CD4-positive, alpha-beta T cell treated with Interleukin-17A for 4 hours (primary cell): ENCODE measurements at places on chromosomes 2 and 18.

- no peak for DNase-seq
Measured at GRCh38 chr2:203873921-203874631, 6.5 kb downstream of the CTLA4 start.

- no peak for DNase-seq
Measured at GRCh38 chr18:22363867-22364463, 53.8 kb downstream of the CTAGE1 start.

DNA sequence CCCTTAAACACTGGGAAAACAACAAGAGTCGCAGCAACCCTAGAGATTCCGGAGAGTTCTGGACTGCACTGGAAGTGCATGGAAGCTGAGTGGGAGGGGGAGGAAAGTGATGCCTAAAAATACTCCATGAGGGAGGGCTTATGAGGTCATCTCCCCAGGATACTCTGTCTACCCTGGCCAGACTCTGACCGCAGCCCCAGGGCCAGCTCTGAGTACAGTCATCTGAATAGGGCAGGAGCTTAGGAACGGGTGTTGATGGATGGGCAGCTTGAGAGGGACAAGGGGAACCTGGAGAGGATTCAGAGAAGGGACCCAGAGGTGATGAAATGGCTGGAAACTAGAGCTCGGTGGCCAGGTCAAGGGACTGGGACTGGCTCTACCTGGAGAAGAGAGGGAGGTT, 79.3 kb upstream of the IGFBP5 start:
- DNase-seq = no peak

GRCh38 chr2:72145289-72145657, 2.4 kb downstream of the CYP26B1 start:
- no peak for DNase-seq
